ENCODE measurements at places on chromosomes 4 and X.

DNA sequence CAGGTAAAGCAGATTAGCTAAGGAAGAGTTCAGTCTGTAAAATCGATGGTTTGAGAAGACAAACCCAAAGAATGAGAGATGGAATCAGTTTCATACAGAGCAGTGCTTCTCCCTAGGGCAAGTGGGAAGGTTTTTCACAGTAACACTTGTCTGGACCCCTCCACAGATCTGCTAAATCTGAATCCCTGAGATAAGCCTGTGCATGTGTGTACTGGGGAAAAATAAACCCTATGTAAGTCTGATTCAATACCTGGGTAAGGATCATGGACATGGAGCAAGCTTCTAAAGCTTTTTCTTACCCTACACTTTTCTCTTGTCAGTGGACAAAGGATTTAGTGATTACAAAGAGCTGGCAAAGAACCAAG is 13.6 kb downstream of the ELOVL6 start:
- no peak for DNase-seq

DNA sequence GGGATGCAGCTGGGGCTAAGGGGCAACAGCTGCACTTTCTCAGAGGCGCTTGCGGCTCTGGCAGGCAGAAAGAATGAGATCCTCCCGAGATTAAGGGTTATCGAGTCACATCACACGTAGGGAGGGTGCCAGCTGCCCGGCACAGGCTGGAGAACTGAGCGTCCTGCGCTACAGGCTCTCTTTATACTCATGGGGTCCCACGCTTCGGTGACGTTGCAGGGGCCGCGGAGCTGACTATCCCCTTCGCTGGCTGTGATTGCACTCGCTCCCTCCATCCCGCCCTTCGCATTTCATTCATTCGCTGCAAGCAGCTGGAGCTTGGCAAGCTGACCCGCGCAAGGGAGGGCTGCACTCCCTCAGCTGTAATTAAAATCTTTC is at the start of gene TACR3:
TSS of gene TACR3 (minus strand) at position 156 of the 378 bp plus-strand sequence. CDS start 310 bp downstream, outside the sequence.
- DNase-seq: no peak

GRCh38 chrX:120000490-120001246 is 57.1 kb upstream of the NKAP start:
- no peak for DNase-seq

DNA sequence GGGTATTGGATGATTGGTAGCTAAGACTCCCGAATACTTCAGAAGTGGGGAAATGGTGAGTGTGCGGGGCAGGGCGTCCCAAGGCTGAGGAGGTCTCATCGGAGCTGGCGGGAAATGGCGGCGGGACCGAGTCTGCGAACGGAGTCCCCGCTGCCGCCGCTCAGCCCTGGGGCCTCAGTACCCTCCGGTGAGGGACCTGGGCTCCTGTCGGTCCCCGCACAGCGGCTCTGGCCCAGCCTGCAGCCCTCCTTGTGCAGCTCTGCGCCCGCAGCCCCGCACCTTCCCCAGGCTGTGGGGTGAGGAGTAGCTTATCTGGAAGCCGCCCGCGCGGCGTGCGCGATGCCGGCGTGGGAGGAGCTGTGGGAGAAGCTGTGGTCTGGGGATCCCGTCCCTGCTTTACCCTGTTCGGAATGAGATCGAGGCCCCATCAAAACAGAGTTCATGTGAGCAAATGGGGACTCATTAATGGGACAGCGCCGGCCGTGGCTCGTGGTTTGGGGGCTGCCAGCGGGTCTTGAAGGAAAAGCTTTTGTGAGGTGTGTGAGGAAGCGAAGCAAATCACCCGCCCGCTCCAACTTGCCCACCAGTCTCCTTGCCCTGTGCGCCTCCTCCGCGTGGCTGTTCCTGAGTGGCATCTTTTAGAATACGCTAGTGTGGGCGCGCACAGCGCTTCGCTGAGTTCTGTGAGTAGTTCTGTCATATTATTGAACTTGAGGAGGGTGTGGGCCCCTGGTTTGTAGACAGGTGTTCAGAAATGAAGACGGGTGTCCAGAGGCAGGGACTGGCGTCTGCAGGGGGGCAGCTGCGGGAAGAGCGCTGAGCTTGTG is 531 bp downstream of the ZNF141 start:
- no peak for DNase-seq

DNA sequence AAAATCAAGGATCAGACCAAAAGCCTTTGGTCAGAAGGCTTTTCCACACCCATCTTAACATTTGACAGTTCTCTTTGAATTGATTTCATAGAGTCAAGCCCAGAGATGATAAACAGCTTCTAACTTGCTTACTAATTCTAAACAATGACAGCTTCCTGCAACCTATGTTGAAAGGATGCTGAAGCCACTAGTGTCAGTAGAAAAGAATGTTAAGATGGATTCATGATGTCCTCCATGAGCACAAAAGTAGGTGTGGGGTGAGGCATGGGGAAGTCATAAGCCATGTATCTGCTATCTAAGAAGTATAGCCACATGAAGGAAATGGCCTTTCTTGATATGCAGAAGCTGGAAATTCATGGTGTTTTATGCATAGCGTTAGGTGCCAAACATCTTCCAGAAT is 269.3 kb downstream of the DHX15 start:
- no peak for DNase-seq

DNA sequence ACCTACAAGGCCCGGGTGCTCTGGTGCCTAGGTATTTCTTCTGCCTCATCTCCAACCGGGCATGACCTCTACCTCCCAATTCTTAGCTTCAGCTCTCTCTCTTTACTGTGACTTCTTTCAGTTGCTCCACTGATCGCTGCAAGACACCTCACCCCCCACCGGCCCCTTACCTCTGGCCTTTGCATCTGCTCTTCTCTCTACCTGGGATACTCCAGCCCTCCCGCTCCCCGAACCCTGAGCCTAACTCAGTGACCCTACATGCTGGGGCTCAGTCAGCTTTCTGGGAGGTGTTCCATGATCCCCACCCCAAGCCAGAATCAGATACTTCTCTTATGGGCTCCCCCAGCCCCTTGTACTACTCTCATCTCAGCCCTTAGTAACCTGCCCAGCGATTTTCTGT is 99.6 kb downstream of the EFNB1 start:
- no peak for DNase-seq

DNA sequence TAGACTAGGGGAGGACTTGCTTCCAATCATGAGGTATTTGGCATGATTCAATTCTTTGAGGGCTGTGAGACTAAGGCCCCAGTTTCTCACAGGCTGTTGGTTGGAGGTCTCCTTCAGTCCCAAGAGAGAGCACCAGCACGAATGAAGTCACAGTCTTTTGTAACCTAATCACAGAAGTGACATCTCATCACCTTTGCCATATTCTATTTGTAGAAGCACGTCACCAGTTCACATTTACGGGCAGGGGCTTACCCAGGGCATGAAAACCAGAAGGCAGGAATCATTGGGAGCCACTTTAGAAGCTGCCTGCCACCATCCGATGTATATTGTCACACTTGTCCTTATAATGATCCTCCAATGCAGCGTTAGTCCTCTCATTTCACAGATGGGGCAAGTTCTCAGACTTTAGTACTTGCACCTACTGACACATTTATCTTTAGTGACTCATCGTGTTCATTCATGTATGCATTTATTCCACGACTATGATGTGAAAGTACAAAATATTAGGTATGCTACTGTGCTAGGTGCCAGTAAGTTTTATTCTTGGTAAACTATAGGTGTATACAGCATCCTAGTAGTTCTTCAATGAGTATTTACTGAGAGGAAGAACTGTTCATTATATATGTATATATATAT is 163.8 kb upstream of the PGRMC2 start:
- DNase-seq: no peak

- no peak for DNase-seq
Observed at GRCh38 chrX:110204986-110205385, 112.9 kb downstream of the AMMECR1 start.

GRCh38 chrX:9285342-9285771 is 179.5 kb upstream of the TBL1X start:
- DNase-seq: no peak

DNA sequence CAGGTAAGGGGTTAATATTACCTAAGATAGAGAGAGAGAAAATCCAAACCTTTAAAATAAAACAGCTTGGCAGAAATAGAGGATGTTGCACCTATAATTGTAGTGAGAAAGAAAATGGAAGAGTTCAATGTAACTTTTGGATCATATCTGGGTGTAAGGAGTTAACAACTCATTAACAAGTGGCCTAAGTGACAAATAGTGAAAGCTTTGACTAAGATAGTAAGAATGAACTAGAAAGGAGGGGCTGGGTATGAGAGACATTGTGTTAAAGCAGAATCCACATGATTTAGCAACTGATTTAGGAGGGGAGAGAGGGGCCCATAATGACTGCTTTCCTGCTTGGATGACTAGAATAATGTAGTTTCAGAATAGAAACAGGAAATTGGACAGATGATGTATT is 761.0 kb downstream of the IL1RAPL1 start:
- no peak for DNase-seq

DNA sequence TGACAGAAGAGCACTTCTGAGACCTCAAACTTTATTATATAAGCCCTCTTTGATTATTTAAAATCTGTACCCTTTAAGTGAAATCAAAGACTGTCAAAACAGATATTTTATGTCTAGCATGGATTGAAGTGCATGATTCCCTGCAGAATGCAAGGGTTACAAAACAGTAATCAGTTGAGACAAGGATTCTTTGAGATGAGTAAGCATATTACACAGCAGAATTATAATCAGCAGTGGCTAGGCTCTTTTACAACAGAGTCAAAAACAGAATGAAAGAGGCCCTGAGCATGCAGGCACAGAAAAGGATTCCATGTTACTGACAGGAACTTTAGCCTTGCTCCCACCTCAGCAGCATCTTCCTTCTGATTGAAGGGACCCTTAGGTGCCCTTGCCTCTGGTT is 487.9 kb upstream of the GALNT7 start:
- no peak for DNase-seq

DNA sequence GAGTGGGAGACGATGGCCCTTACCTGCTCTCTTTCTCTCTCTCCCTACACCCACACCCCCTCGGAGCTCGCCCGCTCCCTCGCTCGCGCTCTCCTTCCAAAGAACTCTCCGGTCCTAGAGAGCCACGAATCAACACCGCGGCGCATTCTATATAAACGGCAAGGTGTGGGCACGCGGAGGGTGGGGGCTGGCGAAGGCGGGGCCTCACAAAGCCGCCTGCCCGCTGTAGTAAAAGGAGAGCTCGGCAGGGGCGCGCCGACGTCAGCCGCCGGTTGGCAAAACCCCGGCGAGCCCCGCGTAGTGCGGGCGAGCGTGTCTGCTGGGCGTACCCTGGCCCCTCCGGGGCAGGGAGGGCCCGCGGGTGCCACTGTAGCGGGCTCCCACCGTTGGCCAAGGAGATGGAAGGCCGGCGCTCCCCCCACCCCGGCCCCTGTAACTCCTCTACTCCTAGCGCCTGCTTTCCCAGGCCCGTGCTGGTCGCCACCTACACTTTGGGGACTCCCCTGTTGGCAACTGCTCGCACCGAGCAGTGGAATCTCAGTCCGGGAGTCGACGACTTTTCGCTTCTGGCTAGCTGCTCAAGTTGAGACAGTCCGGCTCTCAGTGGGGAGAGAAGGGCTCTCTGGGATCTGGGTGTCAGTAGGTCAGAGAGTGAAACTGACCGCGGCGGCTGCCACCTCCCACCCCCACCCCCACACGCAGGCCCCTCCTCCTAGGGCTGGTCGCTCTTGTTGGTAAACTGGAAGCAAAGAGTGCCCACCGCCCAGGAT is 325.5 kb upstream of the F9 start:
- no peak for DNase-seq

- peak; percentile 38 for DNase-seq
Observed at GRCh38 chrX:135477576-135477975, 42.9 kb upstream of the INTS6L start.

GRCh38 chrX:136268051-136269048 is 17.1 kb upstream of the MAP7D3 start:
- DNase-seq: no peak

- no peak for DNase-seq
Observed at GRCh38 chr4:85901500-85901899, 426.6 kb downstream of the ARHGAP24 start.

GRCh38 chr4:58254291-58254690 is 1144.1 kb upstream of the IGFBP7 start:
- DNase-seq: no peak

DNA sequence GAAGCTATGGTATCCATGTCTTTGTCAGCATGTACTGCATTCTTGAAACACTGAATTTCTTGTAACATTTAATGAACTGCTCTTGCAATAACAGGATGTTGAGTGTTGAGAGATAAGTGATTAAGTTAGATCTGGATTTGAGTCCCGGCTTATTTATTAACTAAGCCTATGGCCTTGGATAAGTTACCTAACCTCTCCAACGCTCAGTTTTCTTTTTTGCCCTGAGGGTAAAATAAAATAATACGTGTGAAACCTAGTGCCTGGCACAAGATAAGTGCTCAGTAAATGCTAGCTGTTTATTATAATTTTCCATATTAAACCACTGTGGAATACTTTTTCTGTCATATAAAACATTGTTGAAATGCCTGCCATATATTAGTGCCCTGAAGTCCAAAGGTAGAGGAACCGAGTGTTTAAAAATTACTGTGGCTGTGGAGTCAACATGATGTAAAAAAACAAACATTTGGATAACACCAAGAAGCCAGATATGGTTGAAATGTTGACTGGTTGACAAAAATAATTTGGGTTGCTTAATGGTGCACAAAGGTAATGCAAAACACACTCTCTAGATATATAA is 58.6 kb upstream of the ALB start:
- DNase-seq: no peak

GRCh38 chr4:104519588-104519987 is 24.9 kb upstream of the CXXC4 start:
- no peak for DNase-seq

DNA sequence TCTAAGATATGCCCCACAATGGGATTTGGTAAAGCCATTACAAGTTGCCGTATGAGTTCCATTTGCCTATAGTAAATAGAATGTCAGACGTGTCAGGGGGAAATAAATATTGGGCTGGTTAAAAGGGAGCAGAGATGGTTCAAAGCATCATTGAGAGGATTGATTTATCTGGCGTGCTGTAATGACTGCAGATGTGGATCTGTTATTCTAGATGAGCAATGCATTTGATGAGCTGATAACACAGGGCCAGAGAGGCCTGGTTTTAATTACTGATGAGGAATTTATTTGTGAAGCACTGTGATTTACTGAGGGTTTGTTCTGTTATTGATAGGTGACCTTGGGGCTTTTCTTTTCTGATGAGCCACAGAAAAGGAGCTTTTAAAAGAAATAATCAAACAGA is 62.5 kb downstream of the DACH2 start:
- DNase-seq: no peak

GRCh38 chrX:23503835-23504539 is 163.3 kb upstream of the PRDX4 start:
- DNase-seq: peak; percentile 82

- no peak for DNase-seq
Observed at GRCh38 chr4:112421911-112422310, 94.1 kb downstream of the NEUROG2 start.

Measured in SHP77 treated with DMSO at 0.1 percent for 48 hours (cell line).